GM04504 (cell line): ENCODE measurements at places on chromosomes 3 and 15.

GRCh38 chr3:10594915-10595314 is 89.5 kb upstream of the ATP2B2 start:
- peak; percentile 6 for DNase-seq

DNA sequence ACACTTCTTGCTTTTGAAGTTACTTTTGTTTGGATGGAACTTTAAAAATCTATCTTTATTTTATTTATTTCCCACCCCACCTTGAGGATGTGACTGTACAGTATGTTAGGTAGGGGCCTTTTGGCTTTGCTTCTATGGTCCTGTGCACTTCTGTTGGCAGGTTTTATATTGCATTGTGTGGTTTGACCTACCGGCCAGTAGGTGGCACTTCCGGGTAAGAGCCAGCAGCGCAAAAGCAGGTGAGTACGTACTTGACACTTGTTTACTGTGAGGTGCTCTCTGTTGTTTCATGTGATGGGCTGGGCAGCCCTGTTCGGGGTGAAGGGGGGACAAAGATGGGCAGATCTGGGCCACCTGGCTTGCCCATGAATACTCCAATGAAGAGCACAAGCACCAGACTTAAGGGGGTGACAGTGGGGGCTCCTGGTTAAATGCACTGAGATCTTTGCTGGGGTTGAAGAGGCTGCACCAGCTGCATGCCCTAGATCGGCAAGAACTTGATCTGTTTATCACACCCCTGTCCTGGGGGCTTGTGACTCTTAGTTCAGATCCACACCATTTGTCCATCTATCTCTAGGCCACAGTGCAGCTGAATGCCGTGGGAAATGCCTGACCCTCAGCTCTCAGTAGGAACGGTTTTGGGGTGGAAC is 131.6 kb downstream of the NLGN1 start:
- DNase-seq = peak; percentile 3

GRCh38 chr3:12856626-12857025 is 15.3 kb upstream of the RPL32 start:
- DNase-seq = no peak

DNA sequence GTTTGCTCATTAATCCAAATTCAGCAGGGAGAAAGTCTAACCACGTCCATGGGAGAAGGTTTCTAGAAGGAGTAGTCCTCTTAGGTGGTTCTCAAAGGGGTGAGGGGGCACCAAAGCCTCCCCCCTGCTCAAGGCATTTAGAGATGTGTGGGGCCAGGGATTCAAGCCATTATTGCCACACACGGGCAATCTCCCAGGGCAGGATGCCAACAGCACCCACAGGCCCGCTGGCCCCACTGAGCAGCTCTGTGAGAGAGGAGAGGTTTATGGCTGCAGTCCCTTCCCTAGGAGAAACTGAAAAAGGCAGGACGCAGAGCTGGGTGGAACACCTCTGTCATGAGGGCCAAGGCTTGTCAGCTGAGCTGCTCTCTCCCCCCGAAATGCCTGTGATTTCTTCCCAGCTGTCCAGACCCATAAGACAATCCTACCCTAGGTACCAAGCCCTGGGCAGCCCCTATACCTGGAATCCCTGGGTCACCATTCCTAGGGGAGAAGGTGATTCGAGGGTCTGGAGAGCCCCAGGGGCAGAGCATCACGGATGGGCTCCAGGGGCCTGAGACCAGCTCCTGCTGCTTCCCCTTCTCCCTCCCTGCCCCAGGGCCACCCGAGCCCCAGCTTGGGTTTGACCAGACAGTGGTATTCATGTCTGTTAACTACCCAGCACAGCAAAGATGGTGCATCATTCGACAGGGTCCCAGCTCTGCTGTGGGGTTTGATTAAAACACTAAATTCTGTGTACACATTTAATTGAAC is 39.0 kb downstream of the WHAMM start:
- no peak for DNase-seq

DNA sequence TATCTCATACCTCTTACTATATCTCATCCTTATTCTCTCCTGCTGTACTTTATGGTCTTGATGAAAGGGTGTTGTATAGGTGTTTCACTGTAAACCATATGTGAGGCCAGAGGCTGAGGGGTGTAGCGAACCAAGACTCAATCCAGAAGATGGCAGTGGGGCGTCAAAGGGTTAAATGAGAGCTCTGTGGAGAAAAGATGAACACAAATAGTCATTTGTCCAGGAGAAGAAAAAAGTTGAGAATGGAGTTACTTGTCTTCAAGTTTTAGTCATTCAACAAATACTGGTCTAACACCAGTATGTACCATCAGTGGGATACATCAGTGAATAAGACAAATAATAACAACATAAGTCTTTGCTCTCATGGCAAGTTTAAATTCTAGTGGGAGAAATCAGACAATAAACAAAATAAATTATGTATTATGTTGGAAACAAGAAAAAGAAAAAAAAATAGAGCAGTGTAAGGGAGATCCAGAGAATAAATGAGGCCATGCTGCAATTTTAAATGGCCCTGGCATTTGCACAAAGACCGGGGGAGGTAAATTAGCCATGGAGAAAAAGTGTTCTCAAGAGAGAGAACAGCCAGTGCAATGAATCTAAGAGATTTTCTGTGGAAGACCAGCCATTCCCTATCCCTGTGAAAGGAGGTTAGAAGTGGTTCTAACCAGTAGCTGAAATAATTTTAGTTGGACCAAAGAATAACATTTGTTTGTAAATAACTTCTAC is 77.0 kb upstream of the UMPS start:
- no peak for DNase-seq

GRCh38 chr15:39581793-39582285 is 960 bp downstream of the THBS1 start:
- DNase-seq = peak; percentile 54

DNA sequence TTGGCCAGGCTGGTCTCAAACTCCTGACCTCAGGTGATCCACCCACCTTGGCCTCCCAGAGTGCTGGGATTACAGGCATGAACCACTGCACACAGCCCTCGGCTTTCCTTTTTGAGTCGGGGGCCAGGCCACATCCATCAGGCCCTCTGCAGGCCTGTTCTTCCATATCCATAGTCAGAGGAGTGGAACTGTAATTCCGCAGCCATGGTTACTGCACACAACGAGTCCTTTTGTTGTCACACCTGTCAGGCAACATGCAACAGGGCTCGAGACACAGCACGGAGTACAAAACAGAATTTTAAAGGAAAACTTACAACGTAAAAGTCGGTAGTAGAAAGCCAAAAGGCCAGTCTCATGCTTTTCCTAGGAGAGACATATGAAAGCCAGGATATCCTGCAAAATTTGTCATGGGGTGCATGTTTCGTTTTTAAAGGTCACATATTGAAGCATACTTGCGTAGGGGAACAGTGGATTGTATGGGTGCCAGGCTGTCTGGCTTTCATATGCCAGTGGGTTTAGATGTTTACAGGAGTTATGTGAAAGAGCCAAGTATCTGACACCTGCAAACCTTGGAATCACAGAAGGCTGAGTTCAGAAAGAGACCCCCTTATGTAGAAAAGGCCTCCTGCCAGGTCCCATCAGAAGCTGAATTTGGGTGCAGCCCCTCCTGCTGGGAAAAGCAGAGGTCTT is 63.2 kb upstream of the LPP start:
- DNase-seq = no peak

DNA sequence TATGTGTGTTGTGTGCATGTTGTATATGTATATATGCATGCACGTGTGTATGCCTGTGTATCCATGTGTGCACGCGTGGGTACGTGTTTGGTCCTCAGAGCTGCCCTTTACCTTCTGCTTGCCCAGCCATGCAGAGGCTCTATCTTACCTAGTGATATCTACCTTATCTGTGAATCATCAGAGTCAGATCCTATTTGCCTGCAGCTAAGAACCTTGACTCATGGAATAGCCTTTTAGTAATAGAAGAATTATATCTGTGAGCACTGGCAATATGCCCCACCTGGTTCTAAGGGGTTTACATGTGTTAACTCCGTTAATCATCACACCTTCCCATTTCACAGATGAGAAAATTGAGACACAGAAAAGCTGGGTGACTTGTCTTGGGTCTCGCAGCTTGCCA is 11.0 kb downstream of the PGPEP1L start:
- DNase-seq = no peak
